Lower lobe of right lung (tissue), 2 donors: ENCODE measurements at places on chromosomes 4 and X. TPM values are rescaled to one million over a fixed set of nuclear protein-coding genes. Genes with fewer than 3 reads are reported as not detected.
A peak's percentile ranks its signal among the peaks of the same experiment; 100 is the strongest.

- no peaks in the 10 kb centered on the region for H3K36me3 ChIP-seq
- no peaks in the 10 kb centered on the region for H3K4me1 ChIP-seq
- H3K27ac ChIP-seq, result peak overlapping the region; percentile 26
Observed at GRCh38 chr4:24775032-24775605, 20.3 kb upstream of the SOD3 start.

- no peaks in the 10 kb centered on the region for H3K36me3 ChIP-seq
- no peak overlapping the region for H3K4me3 ChIP-seq
- H3K27me3 ChIP-seq, result no peaks in the 10 kb centered on the region
- no peak overlapping the region for H3K27ac ChIP-seq
- no peaks in the 10 kb centered on the region for H3K4me1 ChIP-seq
Observed at GRCh38 chrX:115333446-115333845, 43.9 kb downstream of the LUZP4 start.

- H3K4me1 ChIP-seq, result no peaks in the 10 kb centered on the region
- H3K27me3 ChIP-seq, result no peaks in the 10 kb centered on the region
- no peak overlapping the region for H3K27ac ChIP-seq
Observed at GRCh38 chr4:93918856-93919255, 90.3 kb downstream of the ATOH1 start.

DNA sequence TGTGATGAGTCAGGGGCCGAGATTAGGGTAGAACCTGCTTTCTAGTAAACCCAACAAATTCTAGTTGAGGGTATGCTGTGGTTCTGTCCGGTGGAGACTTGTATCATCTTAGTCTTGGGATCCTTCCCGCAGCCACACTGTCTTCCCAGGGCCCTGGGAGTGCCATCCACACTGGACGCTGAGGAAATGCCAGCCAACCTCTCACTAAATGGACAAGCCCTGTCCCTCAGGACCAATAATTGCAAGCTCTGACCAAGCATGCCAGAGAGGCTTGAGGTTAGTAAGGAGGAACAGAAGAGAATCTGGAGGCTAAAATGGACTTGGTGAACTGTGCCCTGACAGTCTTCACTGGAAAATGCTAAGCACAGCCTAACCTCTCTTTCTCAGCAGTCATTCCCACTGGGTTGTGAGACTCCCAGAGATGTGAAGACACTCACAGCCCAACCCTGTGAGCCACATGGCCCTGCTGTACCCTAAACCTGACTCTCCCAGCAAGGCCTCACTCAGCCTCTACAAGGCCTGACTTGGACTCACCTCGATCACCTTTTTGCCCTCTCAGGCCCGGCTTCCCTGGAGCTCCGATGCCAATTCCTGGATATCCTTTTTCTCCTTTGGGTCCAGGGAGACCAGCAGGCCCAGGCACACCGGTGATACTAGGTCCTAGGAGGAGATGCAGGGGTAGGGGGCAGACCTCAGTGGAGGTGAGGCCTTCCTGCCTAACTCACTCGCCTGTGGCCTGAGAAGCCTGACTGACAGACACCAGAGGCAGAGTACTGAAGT is 77.6 kb downstream of the ATG4A start:
- no peaks in the 10 kb centered on the region for H3K4me1 ChIP-seq
- H3K4me3 ChIP-seq, result no peak overlapping the region

Gene TEX11
- total RNA-seq, result not detected
